CD4-positive, alpha-beta T cell treated with Interleukin-15 for 4 hours (primary cell): ENCODE measurements at places on chromosomes 13 and 19.

- no peak for DNase-seq
Observed at GRCh38 chr13:108629181-108629752, at the start of gene MYO16. TSS of gene MYO16 (plus strand) at chr13:108629611. CDS start at chr13:108629845, 234 bp downstream.

- DNase-seq = no peak
Observed at GRCh38 chr13:71906448-71906847, 39.4 kb upstream of the DACH1 start.

- DNase-seq = peak; percentile 68
Observed at GRCh38 chr19:4115050-4115817, 8.7 kb downstream of the MAP2K2 start.

DNA sequence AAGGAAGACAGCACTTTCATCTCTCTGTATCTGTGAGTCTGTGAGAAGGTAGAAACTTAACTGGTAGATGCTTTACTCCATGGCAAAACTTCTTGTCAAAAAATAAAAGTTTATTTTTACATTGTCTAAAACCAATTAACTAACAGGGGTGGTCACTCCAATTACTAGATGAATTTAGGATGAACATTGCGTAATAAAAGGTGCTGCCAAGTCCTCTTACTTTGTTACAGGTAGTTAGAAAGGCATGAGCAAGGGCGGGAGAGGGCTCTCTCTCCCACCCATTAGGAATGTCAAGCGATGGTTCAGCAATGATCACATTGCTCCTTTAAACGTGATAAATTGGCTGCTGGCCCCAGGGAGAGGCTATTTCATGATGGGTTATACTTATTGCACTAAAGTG is 512.3 kb downstream of the SLITRK5 start:
- no peak for DNase-seq

GRCh38 chr13:57409121-57409520 is 222.4 kb upstream of the PCDH17 start:
- no peak for DNase-seq

GRCh38 chr13:70723732-70724131 is 615.5 kb upstream of the KLHL1 start:
- DNase-seq = no peak

DNA sequence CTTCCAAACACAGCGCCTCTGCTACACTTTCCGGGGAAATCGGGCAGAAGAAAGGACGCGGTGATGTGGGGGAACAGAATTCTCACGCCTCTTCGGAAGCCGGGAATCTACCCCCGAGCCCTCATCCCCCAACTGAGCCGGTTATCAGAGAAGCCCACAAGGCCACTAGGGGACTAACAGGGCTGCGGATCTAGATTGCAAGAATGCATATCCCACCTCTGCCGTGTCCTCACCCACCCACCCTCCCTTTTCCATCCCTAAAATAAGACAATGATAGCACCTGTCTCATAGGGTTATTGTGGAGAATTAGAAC is 1.1 kb downstream of the IGFLR1 start:
- no peak for DNase-seq

DNA sequence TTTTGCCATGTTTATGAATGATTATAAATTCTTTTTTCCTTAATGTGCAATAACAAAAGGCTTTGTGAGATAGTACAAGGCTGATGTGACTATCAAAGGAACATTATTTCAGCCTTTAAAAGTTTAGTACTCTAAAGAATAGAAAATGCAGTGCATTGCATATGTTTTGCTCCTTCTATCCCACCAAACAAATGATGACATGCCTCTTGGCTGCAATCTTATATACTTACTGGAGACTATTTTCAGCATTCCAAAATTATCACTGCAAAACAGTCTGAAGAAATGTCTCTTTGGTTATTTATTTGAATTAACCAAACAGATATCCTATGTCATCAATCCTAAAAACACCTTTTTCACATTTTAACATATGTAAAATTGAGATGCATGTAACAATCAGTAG is 776.5 kb upstream of the SPRY2 start:
- no peak for DNase-seq

DNA sequence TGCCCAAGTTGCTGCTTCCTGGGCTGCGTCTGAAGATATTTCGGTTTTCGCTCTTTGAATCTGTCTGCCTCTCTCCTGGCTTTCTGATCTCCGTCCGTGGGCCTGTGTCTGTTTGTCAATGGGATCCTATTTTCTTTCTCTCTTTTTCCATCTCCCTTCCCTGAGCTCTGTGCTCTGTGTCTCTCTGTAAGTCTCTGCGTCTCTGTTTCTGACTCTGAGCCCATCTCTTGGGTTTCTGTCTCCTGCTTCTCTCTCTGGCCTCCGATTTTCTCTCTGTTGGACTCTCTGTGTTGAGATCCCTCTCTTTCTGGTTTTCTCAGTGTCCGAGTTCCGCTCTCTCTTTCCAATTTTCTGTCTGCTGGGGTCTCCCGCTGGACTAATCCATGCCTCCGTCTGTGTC is 1.7 kb downstream of the PRKCG start:
- DNase-seq = no peak

DNA sequence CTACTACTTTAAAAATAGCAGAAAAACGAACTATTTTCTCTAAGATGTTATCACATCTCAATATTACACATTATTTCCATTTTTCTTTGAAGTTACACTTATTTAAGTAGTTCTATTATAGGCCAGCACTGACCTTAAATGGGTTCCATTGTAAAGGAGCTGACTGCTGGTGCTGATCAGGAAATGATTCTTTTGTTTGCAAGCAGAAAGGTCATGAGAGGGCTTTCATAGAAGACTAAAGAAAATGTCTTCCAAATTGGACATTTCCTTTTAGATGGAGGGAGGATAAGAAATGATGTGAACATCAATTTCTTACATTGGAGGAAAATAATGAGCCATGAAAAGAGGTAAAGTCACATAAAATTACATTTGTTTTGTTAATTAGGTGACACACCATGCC is 96.2 kb downstream of the SUCLA2 start:
- DNase-seq = no peak

- no peak for DNase-seq
Observed at GRCh38 chr13:94248454-94249228, 230.8 kb downstream of the DCT start.

DNA sequence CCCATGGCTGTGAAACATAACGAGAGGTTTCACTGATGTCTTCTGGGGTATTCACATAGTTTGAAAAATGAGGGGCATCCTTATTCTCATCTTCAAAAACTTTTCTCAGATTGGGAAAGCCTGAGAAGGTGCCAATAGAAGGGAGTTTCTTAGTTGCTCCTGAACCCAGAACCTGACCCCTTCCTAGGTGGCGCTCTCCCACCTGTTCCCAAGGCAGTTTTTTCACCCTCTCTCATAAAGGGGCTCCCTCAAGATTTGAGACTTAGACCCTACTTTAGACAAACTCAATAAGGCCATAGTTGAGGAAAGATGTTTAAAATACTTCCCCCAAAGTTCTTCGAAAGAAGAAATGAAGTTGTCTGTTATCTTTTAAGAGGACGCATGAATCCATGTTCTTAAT is 142.2 kb downstream of the FGF9 start:
- no peak for DNase-seq

GRCh38 chr13:77533875-77534788 is 1.4 kb upstream of the SCEL start:
- no peak for DNase-seq

GRCh38 chr13:52405767-52406494 is at the start of gene THSD1:
TSS of gene THSD1 (minus strand) at chr13:52406172. CDS start at chr13:52402600, 3,572 bp downstream.
- no peak for DNase-seq

- no peak for DNase-seq
Observed at GRCh38 chr13:27401210-27401609, 23.2 kb upstream of the GTF3A start.

DNA sequence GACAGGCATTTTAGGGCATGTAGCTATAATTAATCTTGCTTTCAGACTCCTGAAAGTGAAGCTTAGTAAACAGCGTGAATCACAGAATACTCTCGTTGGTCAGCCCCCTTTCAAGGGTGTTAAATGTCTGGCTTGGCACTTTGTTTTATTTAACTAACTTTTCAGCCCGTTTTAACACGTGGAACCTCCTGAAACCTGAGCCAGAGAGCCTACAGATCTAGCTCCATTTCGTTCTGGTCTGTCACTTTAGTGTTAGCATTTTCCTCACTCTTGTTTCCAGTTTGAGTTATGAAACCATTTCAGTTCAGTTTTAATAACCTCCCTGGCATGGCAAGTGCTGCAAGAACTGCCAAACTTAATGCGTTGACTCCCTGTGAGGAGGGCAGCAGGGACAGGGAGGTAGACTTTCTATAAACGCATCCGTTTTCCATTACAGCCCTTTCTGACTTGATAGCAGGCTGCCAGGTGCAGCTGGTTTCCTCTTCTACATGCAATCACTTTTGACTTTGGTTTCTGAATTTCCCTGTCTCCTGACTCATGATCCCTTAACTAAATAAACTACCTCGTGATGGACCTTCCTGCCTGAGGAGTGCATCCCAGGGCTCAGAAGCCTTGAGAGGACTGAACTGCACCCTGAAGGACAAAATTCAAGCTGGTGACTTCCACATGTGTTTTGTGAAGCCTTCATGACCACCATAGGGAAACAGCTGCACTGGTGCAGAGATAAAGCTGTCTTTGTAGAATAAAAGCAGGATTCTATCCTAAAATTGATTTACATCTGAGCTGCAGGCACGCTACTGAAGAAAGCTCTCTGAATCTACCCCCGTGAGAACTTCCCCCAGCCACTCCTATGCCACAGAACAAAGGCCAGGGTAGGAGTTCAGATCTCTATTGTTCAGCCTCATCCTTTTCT is 192.6 kb downstream of the DLEU7 start:
- DNase-seq = no peak

GRCh38 chr13:62375653-62376052 is 960.0 kb upstream of the PCDH20 start:
- DNase-seq = no peak

DNA sequence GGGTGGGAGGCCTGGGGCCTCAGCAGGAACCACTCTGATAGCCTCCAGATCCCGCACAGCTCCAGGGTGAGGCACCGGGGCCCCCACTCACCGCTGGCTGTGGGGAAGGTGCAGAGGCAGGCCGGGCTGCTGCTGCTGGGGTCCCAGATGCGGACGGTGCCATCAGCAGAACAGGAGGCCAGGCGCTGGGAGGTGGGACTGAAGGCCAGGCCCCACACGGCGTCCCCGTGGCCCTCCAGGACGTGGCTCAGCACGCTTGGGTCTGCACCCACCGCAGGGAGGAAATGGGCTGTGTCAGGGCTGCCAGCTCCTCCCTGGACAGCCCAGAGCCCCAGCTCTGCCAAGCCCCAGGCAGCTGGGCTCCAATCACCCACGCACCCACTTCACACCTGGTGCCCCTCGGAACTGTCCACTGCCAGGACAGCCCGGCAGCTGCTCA is 6.1 kb upstream of the PRKD2 start:
- DNase-seq = no peak

- DNase-seq = no peak
Observed at GRCh38 chr19:51271067-51271466, 20.2 kb downstream of the SIGLECL1 start.

DNA sequence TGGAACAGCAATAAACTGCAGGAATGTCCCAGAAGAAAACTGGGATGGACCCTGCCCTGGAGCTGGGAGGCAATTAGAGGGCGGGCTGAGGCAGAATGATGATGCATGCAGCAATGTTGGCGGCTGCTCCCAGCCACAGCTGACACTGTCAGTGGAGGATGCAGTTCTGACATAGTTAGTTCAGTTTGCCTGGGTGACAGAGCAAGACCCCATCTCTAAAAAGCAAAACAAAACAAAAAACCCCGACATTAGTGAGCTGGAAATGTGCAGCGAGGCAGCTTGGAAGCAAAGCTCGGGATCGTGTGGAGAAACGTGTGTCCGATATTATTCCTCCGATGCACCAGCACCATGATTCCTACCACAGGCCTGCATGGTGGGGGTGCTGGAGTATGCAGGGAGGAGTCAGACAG is 110.1 kb upstream of the UQCRFS1 start:
- DNase-seq = no peak

DNA sequence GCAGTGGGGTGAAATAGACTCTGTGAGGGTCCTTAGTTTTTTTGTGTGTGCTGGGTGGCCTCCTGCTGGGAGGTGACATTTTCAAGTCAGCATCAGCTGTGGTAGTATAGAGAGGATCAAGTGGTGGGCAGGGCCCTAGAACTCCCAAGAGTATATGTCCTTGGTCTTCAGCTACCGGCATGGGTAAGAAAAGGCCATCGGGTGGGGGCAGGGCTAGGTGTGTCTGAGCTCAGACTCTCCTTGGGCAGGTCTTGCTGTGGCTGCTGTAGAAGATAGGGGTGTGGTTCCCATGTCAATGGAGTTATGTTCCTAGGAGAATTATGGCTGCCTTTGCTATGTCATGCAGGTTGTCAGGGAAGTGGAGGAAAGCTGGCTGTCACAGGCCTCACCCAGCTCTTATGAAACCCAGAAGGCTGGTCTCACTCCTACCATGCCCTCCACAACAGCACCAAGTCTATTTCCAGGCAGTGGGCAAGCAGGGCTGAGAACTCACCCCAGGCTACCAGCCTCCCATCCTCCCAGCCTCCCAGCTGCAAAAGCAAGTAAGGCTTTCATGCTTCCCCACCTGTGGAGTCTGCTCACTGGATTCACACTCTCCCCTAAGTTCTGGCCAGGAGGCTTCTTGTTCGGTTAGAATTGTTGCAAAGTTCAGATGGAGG is 130.6 kb upstream of the SOX1 start:
- no peak for DNase-seq

DNA sequence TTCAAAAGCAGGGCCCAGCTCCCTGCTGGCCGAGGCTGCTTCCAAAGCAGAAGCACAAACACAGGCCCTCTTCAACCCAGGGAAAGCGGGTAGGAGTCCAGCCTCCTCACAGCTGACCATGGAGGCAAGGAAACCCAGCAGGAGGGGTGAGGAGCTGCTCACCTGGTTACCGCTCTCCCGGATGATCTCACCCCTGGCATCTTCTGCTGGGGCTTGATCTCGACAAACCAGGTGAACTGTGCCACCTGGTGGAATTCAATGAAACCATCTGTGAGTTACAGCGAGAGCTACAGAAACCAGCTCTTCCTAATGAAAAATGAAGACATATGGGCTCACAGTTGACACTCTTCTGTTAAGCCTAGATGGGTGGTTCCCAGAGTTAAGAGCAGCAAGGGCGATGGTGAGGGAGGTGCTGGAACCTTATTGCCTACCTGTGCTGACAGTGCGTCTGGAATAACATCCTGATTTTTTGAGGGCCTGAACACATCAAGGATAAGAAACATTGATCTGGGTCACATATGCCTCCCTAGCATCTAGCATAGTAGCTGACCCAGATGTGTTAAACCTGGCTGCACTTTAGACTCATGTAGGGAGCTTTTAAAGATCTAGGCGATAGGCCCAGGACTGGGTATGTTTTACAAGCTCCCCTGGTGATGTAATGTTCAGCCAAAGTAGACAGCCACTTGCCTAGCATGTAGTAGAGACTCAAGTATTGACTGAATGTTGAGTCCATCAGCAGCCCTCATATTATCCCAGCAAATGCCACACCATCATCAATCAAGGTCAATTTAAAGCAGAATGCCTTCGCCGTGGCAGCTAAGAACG is 6.1 kb downstream of the DHRS12 start:
- peak; percentile 80 for DNase-seq

- no peak for DNase-seq
Observed at GRCh38 chr19:47253467-47253881, 2.9 kb upstream of the CCDC9 start.

GRCh38 chr13:99897076-99897440 is 74.5 kb downstream of the ZIC5 start:
- no peak for DNase-seq

GRCh38 chr19:51226067-51226466 is 1.2 kb downstream of the CD33 start:
- no peak for DNase-seq
